ENCODE measurements at places on chromosomes 7 and 10.

DNA sequence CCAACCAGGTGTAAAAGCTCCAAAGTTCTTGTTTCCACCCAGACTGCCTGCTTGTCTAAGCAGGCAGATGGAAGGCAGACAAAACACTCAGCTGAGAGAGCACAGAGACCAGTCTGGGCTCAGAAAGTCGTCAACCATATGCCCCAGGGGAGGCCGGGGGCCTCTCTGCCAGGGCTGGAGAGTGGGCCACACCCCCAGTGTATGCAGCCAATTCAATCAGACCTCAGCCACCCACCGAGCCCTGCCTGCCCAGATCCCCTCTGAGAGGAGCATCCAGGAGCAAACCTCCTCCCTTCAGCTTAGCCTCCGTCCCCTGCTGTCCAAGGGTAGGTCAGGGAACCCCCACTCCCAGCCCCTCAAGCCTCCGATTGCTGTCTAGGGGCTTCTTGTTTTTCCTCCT is 196.3 kb downstream of the LSM5 start:
- no peak for ATAC-seq

GRCh38 chr10:100683545-100684300 is 61.7 kb upstream of the PAX2 start:
- no peak for ATAC-seq

DNA sequence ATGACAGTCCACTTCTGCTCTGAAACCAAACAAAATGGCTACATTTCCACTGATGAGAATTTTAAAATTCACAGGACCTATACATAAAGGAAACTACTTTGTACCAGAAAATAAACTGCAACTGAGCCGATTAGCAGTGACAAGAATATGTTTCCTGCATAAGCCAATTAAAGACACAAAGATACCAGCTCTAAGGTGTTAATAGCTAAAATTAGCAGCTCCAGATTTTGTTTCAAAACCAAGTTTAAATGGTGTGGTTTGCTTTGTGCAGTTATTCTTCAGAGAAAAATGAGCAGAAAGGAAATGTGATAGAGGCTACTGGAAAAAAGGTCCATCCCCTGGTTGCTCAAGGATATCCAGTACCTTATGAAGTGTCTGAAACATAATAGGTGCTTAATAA is 123.2 kb downstream of the ANK3 start:
- no peak for ATAC-seq

DNA sequence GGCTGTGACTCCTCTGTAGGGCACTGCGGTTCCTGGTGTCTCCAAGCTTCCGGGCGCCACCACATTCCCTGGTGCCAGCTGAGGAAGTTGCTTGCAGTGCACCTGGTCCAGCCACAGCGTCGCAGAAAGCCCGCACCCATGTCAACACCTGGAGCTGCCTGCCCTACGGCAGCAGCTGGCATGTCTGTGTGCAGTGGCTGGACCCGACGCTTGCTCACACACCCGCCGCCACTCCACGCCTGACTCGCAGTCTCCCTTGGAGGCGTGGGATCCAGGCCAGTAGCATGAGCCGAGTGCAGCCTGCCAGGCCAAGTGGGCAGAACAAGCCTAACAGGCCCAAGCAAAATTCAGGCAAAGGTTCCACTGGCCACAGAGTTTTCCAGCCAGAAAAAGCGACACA is 118.1 kb upstream of the PHF14 start:
- no peak for ATAC-seq

DNA sequence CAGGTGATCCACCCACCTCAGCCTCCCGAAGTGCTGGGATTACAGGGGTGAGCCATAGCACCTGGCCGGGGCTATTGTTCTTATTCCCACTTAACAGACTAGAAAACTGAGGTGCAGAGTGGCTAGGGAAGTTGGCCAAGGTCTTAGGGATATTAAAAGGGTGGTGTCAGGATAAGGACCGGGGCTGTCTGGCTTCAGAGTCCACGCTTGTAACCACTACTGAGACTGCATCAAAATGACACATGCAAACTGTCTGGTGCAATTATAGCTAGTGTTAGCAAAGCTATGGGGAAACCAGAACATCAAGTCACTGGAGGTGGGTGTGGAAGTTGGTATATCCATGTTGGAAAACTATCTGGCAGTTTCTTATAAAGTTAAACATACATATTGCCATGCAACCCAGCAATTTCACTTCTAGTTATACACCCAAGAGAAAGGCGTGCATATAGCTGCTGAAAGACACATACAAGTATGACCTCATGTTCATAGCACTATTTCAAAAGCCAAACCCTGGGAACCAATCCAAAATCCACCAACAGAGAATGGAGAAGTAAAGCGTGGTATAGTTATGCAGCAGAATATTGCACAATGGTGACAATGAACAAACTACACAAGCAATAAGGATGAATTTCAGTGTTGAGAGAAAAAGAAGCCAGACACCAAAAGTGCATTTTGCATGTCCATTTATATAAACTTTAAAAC is 33.9 kb upstream of the EEPD1 start:
- ATAC-seq, result peak; percentile 15

GRCh38 chr10:103884681-103885139 is 29.3 kb upstream of the SH3PXD2A start:
- ATAC-seq, result peak; percentile 80

DNA sequence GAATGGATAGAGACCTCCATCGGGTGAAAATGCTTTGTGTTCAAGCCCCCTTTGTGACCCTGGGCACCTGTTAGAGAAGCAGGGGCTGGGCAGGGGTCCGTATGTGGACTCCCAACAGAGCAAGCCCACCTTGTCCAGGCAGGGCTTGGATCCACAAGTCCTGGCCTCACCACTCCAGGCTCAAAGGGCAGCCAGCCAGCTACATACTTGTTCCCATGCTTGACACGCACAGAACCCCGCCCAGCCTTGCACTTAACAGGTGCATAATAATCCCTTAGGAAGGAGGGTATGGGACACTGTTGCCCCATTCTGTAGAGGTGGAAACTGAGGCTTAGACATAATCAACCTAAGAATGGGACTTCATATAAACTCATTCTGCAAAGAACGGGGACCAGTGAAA is 160.6 kb downstream of the PRKAG2 start:
- no peak for ATAC-seq

DNA sequence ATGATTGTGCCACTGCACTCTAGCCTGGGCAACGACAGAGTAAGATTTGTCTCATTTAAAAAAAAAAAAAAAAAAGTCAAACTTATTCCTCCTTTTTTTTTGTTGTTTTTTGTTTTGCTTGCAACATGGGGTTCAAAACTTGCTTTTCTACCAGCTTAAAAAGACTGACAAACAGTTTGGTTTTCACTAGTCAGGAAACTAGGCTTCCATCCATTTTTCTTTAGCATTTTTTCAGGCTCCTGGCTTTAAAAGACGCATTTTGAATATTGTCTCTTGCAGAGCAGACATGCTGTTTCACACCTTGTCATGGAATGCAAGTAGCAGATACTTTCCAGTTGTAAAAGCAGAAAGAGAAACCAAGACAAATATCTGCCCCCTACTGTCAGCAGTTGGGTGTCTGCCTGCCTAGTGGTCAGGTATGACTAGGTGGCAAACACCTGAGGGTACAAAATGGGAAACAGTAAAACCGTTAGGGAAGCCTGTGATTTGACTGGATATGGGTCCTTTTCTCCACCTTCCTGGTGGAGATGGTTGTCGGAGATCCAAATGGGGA is 139.9 kb downstream of the CCDC71L start:
- ATAC-seq, result no peak

- ATAC-seq, result no peak
These were observed 10.5 kb upstream of the CXCL12 start for GRCh38 chr10:44395396-44395795.

DNA sequence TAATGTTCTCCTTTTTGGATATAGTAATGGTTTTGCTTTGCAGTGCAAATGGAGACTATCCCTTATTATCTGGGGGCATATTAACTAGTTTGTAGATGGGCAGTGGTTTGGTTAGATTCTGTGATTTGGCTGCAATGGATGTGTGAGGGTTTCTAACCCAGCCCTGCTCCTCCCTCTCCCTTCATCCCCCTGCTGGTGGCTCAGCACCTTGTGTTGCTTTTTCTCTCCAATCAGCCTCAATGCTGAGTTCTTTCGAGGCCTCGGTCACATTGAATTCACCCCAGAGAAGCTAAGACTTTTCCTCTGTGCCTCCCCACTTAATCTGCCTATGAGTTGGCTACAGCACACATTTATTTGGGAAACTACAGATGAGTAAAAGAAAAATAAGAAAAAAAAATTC is 120.0 kb downstream of the MALRD1 start:
- no peak for ATAC-seq

All from SK-N-SH treated with all-trans-retinoic acid at 6 μM for 48 hours (cell line).